Hematopoietic multipotent progenitor cell (in vitro differentiated cells): ENCODE measurements at places on chromosomes 6 and 20.

DNA sequence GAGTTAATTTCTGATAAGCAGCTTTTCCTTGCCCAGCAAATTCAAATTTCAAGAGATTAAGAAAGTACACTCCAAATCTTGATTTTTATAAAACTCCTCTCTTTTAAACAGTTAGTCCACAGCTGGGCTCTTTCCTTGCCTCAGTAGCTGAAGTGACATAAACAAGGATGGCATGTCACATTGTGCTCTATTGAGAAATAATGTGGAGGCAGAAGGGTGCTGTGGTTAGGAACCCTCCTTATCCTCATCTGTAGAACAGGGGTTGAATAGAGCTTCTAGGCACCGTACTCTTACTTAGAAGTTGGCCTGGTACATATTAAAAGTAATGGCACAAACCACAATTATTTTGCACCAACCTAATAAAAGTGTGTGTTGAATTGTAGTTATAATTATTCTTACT lies 70.3 kb downstream of the RSPO3 start:
- DNase-seq: no peak

DNA sequence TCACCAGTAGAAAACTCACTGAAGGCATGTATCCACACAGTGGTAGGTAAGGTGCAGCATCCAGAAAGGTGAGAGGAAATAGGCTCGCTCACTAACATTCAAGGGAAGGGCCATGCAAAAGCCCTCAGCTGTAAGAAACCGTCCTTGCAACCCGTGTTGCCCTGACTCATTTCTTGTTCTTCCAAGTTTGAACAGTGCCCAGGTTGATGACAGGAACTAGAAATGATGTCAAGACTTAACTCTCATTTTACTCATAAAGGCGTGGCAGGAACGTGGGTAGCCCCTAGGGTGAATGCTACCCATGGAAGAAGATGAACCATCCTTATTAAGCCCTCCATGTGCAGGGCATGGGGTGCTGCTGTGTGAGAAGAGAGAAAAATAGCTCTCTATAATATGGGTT lies 187.6 kb downstream of the CD83 start:
- DNase-seq: no peak

- DNase-seq: no peak
Observed at GRCh38 chr20:478010-478948, 15.9 kb upstream of the TBC1D20 start.

DNA sequence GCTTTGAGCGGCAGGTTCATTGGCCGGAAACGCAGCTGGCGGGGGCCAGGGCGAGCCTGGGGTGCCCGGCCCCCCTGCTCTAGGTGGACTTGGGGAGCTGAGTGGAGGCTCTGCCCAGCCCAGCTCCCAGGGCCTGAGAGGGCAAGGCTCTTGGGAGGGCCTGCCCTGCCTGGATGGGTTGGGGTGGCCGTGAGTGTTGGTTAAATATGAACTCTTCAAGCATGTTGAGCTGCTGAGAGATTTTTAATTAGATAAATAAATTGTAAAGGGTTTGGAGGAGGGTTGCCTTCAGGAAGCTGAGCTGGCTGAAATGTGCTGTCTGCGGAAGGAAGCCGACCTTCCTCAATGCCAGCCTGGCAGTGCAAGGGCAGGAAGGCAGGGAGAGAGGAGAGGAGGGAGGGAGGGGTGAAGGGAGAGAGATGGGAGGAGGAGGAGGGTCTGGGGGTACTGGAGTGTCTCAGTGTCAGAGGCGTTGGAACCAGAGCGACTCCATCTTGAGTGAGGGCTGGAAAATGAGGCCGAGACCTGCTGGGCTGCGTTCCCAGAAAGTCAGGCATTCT lies 39.4 kb upstream of the PMEPA1 start:
- peak; percentile 57 for DNase-seq

GRCh38 chr20:25247000-25247517 lies 826 bp upstream of the PYGB start:
- DNase-seq: peak; percentile 26

GRCh38 chr6:41607736-41608135 lies 30.5 kb upstream of the MDFI start:
- no peak for DNase-seq

- DNase-seq: no peak
Observed at GRCh38 chr6:167426084-167426483, 101.2 kb downstream of the TTLL2 start.

DNA sequence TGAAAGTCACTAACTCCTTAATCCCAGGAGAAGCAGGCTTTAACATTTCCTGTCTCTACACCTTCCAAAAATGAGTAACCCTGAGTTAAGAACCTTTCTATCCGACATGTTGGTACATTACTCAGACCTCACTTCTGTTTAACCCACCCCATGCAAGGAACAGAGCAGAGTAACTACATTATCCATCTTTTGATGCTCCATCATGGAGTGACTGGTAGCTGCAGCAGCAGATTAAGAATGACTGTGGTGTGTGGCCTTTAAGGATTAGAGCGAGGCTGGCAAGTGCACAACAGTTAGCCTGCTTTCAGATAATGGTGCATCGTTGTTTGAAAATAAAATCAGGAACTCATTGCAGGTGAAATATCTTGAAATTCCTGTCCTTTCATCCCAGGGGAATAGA lies 2.0 kb downstream of the TRAF3IP2 start:
- DNase-seq: no peak

GRCh38 chr6:101402622-101403031 lies 9.1 kb downstream of the GRIK2 start:
- DNase-seq: no peak

DNA sequence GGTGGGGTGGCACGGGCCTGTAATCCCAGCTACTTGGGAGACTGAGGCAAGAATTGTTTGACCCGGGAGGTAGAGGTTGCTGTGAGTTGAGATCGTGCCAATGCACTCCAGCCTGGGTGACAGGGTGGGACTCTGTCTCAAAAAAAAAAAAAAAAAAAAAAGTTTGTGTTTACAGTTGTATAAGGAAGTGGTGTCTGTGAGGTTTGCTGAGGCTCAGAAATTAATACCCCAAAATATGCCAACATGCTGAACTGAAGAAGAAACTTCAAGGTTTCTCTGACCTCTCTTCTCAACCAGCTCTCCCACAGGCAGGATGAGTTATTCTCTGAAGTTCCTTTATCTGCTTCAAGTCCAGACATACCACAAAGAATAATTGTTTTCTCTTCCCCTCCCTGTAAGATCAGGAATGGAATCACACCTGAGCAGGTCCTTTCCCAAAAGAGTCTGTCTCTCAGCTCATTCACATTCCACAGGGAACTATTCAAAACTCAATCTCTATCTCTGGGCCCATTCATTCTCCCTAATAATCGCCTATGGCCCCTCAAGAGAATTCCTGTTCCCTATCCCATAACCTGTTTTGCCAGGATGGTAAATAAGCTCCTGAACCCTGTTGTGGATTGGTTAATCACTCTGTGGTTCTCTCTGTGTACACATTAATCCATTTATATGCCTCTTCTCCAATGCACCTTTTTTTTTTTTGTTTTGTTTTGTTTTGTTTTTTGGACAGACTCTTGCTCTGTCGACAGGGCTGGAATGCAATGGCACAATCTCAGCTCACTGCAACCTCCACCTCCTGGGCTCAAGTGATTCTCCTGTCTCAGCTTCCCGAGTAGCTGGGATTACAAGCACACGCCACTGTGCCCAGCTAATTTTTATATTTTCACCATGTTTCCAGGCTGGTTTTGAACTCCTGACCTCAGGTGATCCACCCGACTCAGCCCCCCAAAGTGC lies 17.4 kb upstream of the KIFC1 start:
- no peak for DNase-seq

GRCh38 chr6:13299918-13300317 lies 28.4 kb downstream of the TBC1D7 start:
- no peak for DNase-seq

- no peak for DNase-seq
Observed at GRCh38 chr6:31676322-31676903, 4.5 kb downstream of the LY6G5C start.

DNA sequence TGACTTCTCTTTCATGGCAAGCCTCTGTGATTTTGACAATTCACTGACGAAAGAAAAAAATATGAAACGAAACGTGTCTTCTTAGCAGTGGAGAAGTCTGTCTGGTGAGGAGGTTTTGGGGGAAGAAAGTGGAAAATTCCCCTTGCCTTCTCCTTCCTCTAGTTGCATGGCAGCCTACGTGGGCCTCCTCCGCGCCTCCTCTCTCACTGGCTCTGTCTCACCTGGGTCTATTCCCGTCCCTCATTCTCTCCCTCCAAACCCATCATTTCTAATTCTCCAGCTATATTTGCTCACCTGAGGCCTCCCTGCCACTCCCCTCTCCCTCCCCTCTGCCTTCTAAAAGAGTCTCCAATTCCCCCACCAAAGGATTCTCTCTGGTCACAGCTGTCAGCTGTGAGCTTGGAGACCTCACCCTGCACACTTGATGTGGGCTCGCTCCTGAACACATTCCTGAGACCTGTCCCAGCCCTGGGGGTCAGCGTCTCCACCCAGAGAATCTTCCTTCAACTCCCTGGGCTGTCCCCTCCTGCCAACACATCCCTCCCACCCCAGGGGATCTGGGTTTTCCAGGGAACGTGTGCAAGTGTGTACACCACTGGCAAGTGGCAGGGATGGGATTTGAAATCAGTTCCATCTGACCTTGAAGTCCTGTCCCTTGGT lies 159.6 kb upstream of the PMEPA1 start:
- DNase-seq: no peak

GRCh38 chr6:1110164-1110563 lies 201.7 kb upstream of the FOXQ1 start:
- no peak for DNase-seq

DNA sequence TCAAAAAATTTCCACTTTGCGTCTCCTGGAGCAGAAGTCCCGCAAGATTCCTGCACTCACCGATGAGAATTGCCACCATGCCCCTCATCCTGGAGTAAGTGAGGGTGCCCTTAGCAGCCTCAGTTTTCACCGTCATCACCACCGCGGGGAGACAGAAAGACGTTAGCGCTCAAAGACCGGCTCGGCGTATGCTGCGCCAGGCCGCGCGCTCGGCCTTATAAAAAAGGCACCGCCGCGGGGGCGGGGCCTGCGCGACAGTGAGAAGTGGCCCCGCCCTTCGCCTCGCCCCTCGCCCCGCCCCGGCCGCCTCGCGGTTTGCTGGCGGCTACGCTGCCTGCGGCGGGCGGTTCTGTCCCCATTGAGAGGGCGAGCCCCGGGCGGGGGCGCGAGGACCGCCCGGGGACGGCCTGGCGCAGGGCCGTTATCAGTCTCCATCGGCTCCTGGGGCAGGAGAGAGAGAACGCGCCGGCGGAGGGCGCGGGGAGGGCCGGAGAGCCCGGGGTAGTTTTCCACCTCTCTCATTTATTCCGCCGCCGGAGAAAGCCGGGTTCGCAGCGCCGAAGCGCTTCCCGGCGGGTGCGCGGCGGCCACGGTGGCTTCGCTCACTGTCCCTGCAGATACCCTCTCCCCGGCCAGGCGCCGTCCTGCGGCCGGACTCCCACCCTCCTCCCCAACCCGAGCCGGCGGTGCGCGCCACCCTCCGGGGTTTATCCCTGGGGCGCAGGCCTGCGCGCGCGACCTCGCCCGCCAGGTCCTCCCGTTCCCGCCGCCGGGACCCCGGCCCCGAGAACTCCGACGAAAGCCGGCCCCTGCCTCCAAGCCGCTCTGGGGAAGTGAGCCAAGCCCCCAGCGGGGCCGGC lies 122.5 kb upstream of the SLC2A12 start:
- peak; percentile 96 for DNase-seq

- no peak for DNase-seq
Observed at GRCh38 chr20:41080866-41081265, 52.2 kb downstream of the TOP1 start.

DNA sequence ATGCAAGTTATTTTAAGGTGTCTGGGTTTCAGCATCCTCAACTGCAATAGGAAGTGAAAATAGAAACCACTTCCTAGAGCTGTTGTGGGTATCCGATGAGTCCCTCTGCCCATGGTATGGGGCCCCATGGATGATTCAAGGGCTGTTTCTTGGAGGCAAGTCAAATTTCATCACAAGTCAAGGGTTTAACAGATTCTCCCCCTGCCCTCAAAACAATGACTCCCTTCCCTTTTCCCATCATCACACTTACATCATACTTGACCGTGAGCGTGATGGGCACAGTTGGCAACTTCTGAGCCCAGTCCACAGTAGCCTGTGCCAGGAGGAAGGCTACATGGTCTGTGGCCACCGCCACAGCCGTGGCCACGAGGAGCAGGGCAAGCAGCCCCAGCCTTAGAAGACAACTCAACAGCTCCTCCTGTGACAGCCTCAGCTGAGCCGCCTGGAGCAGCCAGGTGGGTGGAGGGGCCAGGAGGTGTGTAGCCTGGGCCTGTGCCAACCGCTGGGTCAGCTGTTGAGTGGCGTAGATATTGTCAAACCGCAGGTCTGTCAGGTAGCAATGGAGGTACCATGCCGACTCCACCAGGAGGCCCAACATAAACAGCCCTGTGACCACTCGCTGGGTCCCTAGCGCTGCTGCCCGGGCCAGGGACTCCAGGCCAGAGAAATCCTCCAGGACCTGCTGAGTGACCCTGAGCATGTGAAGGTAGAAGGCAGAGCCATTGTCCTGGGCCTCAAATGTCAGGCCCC lies 5.2 kb downstream of the OCSTAMP start:
- peak; percentile 77 for DNase-seq

DNA sequence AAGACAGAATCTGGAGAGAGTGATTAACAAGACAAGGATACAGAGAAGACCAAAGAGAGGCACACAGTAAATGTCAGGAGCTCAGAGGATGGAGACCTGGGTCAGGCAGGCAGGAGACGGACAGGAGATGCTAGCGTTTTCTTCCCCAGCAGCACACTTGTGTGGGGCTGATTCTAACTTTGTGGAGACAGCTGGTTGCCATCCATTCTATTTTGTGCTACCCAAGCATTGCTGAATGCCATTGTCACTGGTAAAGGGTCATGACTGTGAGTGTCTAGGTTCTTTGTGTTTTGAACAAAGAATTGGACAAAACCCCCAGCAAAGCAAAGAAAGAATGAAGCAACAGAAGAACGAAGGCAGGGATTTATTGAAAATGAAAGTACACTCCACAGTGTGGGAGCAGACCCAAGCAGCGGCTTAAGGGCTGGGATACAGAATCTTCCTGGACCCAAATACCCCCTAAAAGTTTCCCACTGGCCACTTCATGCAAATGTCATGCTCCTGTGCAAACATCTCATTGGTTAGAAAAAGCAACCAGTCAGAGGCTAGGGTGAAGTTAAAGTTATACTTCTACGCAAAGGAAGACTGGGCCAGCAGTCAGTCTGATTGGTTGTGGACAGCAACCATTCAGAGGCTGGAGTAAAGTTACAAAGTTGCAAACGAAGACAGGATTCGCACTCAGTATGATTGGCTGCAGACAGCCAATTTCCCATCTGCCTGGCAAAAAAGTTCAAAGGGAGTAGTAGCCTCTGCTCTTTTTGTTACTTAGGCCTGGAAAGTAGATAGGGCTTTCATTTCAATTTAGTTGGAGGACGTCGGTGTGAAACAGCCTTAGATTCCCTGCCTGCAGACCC lies 17.5 kb downstream of the PTK7 start:
- DNase-seq: no peak
